ENCODE measurements at places on chromosomes 13 and 19.
A peak's percentile ranks its signal among the peaks of the same experiment; 100 is the strongest.

DNA sequence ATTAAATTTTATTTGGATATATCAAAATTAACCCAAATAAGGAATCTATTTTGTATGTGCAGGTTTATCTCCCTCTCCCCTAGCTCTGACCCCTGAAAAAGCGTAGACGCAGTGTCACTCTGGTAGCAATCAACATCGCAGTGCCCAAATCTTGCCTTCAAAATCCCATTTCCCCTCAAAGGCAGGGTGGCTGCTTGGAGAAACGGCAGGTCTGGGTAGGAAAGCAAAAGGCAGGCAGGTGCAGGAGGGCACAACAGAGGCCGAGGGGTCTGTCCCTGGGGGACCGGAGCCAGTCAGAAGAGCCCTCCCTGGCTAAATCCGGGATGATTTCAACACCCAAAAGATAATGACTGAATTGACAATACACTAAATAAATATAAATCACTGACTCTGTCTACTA is 41.9 kb downstream of the NAXD start:
- no peak for DNase-seq

- DNase-seq: no peak
Measured at GRCh38 chr13:46796129-46796514, 839 bp downstream of the ESD start.

DNA sequence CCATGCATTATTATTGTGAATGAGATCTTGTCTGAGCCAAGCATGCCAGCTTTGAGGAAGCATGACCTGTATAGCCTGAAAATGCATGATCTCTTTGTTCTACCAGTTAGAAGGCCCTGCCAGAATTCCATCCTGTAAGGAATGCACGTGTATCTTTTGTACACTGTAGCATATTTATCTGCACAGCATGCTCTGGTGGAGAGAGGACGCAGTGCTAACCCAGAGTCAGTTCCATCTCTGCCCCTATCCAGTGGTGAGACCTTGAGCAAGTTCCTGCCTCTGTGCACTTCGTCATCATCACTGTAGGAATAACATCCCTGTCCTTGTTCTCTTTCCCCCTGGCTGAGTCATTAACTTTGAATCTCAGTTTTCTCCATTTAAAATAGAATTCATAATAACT is 233.8 kb downstream of the SLC7A1 start:
- DNase-seq: no peak

- DNase-seq: no peak
Measured at GRCh38 chr13:47170971-47171370, 274.1 kb upstream of the HTR2A start.

- DNase-seq: no peak
Measured at GRCh38 chr13:107076801-107077200, 508.9 kb upstream of the ARGLU1 start.

DNA sequence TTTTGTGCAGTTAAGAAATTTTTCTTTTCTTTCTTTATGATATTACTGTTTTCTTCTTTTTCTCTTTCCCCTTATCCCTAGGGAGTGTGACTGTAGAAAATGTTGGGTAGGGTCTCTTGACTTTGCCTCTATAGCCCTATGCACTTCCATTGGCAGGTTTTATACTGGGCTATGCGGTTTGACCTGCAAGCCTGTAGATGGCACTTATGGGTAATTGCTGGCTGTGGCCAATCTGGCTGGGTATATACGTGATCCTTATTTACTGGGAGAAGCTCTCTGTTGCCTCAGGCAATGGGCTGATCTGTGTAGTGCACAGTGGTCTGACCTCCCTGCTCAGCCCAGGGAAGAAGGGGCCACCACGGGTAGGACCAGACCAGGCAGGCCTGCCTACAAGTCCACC is 78.8 kb downstream of the RAP2A start:
- DNase-seq: no peak

DNA sequence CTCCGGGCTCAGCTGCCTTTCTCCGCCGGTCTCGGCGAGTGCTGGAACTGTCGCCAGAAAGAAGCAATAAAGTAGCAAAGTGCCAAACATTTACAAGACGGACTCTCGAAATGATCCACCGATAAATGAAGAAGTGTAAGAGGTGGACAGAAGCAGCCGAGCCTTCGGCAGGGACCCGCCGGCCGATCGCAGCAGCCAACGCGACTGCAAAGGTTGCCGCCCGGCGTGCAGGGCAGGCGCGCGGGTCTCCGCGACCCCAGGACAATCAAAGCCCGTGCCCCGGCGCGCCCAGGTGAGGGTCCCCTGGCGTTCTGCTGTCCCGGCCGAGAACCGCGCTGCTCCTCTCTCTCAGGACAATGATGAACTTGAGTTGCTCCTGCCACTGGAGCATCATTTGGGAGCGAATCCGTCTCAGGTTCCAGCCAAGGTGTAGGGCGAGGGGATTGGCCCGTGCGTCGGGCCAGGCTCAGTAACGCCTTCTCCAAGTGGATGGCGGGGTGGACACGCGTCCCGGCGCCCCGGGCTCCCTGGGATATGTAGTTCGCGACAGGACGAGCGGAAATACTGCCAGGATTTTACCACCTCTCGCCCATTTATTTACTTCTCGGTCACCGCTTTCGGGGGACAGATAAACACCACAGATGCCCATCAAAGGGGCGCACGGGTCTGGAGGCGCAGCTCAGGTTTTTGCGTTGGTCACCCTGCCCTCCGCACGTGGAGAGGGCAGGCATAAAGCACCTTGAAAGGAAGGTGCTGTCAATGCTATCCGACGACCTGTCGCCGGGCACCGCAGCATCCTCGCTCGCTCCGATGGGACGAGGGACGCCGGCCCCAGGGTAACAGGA is at the start of the genes BIVM and POGLUT2:
Gene BIVM (plus strand): TSS at position 539 of the 845 bp plus-strand sequence. CDS start 8,149 bp downstream, outside the sequence.
Gene POGLUT2 (minus strand): TSS at position 396 of the 845 bp plus-strand sequence. CDS start 306 bp downstream, at position 90.
- DNase-seq: peak; percentile 64

- DNase-seq: no peak
Measured at GRCh38 chr19:17170538-17171297, 44.4 kb upstream of the USE1 start.

DNA sequence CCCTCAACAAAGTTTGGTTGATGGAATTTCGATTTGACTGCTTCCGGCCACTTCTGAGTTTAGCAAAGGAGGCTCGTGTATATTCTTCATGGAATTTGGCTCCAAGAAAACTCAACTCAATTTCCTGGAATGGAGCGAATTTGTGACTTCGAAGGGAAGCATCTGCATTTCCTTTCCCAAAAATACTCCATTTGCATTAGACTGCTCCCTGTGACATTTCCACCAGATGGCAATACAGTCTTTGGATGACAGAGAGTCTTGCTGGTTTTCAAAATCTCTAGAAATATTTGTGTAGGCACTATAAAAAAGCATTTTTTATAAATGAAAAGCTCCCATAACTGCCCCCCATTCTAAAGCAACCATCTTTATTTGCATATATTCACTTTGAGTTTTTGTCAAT is 4.1 kb downstream of the C1QTNF9 start:
- DNase-seq: no peak

DNA sequence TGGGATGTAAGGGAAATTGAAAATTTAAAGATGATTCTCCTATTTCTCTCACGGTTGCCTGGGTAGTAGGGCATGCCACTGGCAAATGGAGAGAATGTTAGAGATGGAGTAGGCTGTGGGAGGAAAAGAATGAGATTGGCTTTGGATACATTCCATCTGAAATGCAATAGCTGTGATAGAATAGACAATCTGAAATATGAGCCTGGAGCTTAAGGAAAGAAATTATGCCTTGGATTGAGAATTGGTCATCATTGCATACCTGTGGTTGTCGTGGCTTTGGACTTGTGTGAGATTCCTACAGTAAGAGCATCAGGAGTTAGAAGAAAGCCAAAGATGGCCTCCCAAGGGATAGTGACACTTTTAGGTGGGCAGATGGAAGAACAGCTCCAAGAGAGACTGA is 305.1 kb upstream of the SLC10A2 start:
- DNase-seq: no peak
